ENCODE measurements at places on chromosomes 2 and 18.

DNA sequence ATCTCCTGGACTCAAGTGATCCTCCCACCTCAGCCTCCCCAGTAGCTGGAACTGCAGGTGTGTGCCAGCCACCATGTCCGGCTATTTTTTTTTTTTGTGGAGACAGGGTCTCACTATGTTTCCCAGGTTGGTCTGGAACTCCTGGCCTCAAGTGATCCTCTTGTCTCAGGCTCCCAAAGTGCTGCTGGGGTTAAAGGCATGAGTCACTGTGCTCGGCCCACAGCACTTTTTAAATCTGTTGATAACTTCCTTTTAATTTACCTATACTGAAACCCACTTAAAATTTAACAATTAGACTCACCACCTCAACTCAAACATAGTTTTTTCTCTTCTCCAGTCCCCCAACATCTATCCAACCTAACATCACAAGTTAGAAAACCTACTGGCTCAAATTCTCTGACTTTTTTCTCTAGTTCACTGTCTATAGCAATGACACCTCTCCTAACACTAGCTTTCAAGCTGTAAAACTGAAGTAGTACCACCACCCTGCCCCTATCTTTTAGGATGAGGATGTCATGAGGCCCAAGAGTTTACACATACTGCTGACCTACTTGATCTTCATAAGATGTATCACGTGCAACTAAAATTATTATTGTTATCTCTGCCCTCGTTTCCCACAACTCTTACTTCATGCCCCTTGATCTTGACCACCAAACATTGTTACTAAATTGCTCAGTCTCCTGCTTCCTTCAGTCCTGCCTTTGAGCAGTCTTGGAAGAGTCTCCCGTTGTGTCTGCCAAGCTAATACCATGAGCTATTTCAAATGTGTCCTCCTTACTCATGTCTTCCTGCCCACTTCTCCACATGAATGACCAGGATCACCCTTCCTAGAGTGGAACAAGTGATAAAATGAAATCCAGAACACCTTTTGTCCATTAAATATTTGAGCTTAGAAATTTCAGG, 142.3 kb upstream of the ZFP36L2 start:
- no peak for DNase-seq

DNA sequence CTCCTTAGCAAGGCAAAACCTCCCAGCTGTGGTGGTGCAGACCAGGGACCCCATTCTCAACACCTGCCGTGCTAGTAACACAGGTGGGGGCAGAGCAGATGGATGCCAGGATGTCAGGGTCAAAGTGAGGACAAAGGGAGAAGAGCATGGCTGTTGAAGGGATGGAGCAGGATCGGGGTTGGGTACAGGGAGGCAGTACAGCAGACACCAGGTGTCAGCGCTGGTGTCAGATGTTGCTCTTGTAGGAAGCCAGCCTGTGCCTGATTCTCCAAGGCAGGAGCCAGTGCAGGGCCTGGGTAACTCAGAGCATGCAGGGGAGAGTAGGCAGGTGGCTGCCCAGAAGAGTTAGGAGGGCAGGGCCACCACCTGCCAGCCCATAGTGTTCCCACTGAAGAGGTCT, 222.1 kb upstream of the SPRED2 start:
- no peak for DNase-seq

DNA sequence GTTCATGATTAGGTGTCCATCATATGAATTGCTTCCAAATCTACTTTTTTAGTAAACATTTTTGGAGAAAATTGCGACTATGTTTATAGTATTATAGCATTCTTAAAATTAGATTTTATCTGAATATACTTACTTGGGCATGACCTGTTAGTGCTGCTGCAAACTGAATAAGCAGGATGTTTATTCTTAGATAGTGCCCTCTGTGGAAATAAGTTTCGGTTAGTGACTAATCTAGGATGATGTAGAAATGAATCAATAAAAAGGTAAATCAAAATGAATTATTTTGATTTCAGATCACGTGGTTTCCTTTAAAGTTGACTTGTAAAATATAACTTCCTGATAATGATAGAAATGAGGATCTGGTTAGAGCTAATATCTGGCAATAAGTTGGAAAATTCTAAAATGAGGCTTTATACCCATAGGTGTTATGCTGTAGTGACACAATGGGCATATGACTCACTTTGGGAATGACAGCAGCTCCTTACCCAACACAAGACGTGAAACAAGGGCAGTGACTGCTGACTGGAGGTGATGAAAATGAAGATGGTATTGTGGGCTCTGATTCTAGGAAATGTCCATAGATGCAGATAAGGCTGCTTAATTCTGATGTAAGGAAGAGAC, 165.8 kb upstream of the TCF4 start:
- DNase-seq: no peak

DNA sequence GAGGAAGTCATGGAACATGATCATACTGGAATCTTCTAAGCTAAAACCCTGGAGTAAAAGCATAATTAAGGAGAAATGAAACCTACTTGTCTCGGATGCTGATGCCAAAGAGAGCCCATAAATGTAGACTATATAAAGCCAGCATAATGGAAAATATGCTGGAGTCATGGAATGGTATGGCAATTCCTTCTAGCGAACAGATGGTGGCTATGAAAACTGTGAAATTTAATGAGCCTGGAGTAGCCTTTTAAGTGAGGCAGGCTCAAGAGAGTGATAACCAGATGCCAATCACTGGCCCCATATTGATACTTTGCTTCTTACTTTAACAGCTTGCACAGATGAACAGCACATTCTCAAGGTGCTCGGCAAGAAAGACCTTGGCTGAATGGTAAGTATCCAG, 206.3 kb downstream of the PID1 start:
- no peak for DNase-seq

DNA sequence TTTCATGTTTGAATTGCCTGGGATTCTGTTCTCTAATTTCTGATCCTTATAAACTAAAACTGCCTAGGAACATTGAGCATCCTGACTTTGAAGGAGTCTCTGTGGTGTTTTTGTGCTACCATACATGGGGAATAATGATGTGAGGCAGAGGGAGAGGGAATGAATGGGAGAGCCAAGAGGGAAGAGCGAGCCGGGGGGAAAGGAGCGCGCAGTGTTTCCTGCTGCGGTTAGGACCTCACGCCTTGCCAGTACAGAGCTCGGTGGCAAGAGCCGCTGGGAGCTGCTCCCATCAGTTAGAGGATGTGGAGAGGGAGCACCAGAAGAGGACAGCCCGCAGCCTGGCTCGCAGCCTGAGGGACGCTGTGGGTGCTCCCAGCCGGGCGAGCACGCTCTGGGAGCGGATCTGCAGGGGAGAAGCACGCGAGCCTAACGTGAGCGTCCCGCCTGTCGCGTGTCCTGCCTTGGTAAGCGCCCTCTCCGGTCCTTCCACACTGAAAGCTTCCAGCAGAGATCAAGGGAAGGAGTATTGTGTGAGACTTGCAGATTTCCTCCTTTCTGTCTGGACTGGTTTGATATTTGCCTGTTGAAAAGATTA, 114.7 kb downstream of the FAM210A start:
- DNase-seq: no peak

DNA sequence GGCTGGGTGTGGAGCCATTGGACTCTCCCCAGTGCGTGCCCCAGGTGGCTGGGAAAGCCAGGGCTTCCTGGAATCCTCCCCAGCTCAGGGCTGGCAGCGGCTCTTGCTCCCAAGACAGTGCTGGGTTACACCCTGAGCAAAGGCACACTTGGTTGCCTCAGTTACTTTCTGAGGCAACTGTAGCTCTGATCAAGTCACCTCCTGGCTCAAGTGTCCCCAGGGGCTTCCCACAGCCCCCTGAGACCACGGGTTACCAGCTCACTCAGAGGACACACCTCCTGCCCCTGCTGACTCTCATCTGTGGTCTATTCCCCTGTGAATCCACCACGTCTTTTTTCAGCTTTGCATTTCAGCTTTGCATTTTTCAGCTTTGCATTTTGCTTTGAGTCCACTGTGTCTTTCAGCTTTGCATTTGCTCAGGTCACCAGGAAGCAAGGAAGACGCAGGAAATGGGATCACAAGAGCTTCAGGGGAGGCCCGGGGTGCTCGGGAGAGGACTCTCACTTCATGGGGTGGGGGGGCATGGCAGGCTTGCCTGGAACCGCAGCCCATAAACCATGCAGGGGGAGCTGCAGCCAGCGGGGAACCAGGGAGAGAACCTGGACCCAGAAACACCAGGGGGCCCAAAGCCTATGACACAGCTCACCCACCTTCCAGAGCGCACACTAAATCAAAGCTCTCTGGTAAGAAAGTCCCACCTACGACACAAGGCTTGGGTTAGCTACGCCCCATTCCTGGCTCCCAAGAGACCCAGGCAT, 138.0 kb upstream of the ASB18 start:
- no peak for DNase-seq

DNA sequence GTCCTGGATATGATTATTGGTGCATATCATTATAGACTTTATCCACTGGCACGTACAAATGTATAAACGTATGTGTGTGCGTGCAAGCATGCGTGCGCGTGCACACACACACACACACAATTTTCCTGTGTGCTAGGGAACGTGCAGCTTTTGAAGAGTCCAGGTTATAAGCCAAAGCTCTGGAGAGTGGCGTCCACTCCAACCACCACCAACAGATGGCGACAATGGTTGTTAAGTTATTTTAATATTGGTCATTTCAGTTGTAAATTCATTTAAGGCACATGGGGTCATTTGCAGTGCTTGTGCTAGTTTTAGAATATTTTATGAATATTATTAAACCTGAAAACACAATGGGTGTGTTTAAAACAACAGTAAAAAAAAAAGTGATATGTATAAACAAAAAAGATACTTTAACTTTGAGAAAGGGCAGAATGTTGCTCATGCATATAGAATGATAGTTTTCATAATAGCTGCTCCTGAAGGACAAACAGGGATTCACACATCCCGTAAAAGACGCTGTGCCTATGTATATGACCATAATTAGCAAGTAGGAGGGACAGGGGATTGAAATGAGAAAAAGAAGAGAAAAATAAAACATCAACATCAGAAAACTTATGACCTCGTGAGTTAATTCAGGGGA, 124.2 kb upstream of the ITGB6 start:
- DNase-seq: no peak

DNA sequence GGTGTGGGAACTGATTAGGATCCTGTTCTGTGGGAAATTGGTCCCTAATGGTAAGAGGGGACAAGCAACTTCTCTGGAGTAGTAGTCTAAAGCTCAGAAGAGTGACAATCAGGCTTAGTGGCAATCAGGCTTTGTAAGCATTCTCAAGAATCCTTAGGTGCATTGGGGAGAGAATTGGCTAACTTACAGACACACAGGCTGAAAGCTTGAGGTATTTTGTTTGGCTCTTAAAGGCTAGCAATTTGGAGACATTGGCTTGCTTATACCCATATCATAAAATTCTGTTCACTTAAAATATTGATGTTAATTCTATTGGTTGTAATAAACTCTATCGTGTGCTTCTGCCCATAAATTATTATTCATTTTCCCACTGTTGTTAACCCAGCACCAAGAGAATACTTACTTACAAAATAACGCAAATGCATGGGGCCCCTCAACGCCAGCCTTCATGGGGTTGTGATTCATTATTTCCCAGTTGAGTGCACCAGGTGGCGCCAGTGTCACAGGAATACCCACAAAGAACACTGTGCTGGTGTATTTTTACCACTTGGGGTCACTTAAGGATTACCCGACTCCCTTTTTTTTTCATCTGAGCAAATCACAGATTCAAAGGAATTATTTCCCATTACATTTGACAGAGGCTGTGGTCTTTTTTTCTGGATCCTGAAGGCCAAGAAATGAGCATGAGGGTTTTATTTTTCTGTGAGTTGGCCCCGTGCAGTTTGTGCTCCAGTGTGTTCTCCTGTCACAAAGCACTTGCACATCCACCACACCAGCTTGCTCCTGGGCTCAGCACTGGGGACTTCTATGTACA, 45.5 kb downstream of the DDX1 start:
- DNase-seq: peak; percentile 6

DNA sequence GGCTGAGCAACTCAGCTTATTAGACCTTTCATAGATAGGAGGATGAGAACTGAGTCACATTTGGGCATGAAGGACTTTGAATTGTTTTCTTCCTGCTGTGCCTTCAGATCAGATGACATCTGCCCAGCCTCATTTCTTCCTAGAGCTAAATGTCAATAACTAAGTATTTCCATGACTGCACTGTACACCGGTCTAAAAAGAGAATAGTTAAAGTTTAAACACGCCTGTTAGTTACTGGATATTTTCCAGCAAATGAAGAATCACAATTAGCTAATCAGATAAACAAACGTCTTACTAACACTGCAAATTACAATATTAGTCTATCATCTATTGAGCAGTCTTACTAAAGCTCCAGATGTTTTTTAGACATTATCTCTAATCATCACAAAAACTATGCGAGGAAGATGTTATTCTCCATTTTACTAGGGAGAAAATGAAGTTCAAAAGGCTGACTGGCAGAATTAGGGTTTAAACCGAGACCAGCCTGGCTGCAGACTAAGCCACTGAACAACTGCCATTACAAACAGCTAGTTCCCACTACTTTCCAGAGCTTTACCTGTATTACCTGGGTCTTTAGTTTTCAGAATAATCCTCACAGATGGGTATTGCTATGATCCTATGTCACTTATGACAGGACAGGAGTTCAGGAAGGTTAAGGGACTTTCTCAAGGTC, 69.4 kb upstream of the ZNF397 start:
- DNase-seq: no peak

- no peak for DNase-seq
Observed at GRCh38 chr2:119352357-119352756, 14.3 kb downstream of the C2orf76 start.

GRCh38 chr2:10882568-10882967, 29.2 kb upstream of the KCNF1 start:
- no peak for DNase-seq

- DNase-seq: no peak
Observed at GRCh38 chr2:32962690-32963089, 15.9 kb downstream of the LTBP1 start.

DNA sequence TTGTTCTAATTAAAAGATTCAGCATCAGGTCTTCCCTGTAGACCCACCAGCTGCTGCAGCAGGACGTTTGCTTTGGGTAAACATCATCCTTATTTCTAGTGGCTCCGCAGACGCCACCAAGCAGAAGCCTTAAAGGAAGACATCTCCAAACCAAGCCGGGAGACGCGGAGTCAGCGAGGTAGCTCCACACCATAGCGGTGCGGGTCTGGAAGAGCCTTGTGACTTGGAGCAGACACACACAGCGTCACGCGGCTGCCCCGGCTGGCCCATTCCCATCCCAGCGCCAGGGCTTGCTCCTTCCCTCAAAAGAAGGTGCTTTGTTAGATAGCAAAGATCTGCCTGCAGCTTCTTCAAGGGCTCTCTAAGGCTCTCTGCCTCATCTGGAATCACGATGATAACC, 236.5 kb downstream of the GBX2 start:
- no peak for DNase-seq

DNA sequence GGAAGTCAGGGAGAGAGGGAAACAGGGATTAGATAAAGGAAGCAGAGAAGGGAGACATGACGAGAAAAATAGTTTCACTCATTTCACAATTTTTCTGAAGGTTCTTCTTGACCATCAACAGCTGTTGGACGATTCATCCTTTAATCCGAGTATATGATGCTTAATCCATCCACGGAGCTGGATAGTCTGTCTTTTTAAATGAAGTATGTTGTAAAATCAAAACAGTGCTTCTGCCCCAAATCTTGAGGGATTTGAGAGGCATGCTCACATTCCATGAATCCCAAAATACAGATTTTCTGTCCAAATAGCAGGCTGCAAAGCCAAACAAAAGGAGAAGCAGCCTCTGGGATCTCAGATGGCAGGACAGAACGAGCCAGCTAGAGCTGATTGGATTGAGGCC, 47.5 kb downstream of the EPAS1 start:
- no peak for DNase-seq
